ENCODE measurements at places on chromosomes 13 and 19.

- DNase-seq: no peak
Measured at GRCh38 chr19:11814700-11815035, 595 bp downstream of the ZNF440 start.

- DNase-seq: peak; percentile 96
Measured at GRCh38 chr19:50204811-50205675, 1.6 kb downstream of the MYH14 start.

DNA sequence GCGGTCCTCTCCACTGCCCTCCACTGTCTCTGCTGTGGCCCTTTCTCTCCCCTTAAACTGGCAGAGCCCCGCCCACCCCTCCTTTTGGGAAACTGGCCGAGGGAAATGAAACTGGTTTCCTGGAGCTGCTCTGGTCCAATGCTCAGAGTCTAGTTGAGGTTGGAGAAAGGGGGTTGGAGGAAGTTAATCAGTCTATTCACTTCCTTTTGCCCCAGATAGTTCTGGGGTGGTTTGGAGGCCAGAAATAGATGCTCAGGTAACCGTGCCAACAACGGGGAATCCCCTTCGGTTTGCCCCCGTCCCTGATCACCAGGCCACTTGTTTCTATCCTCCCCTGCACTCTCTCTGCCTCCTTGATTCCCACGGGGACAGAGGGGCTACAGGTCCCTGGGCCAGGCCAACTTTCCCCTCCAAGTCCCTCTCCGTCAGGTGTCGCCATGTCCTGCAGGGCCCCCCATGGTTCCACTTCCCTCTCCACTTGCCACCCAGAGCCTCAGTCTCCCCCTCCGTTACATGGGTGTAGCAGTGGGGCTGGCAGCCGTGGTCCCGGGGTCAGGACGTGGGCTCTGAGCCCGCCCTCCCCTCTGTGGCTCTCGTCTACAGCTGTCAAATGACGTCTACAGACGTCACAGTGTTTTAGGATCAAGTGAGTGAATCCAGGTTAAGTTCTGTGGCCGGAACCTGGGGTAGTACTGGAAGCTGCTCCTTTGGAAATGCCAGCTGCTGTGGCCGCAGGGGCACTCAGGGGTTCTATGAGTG lies at the start of gene IL4I1:
IL4I1 (minus strand) TSS at position 25 of the 759 bp plus-strand sequence. CDS start 727 bp downstream, outside the sequence.
- no peak for DNase-seq

- no peak for DNase-seq
Measured at GRCh38 chr19:33248104-33248503, 22.5 kb upstream of the SLC7A10 start.

- DNase-seq: no peak
Measured at GRCh38 chr19:46124638-46125115, at the start of gene IGFL3. TSS of gene IGFL3 (minus strand) at chr19:46124688. CDS start at chr19:46124649, 39 bp downstream.

DNA sequence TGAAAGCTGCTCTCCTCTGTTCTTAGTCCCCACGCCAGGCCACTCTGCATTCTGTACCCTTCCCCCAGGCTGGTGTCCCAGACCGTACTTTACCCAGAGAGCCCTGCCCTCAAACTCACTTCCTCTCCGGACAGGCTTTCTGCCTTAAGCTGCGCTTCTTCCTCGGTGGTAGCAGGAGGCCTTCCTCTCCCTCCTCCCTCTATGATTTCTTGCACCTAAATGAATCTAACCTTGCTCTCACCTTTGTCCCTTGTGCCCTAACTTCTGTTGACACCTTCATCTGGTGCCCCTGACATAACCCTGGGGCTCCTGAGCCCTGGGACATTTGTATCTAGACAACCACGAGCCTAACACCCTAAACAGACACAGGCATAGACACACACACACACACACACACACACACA lies 29.6 kb upstream of the CEACAM21 start:
- no peak for DNase-seq
